ENCODE measurements at places on chromosomes 3 and 15.

DNA sequence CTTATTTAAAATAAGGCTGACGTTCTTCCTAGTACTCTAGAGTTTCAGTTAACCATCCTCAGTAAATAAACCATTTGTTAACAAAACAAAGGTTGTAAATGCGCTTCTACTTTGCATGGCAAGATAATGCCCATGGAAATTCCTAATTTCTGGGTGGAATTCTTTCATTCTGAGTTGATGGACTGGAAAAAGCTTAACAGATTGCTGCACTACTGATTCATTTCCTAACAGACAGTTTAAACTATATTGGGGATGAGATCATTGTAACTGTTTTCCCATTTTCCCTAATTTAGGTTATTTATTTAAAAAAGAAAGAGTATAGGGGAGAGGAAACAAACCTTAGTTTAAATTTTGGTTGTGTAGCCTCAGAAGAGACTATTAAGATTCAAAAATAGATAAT lies 342.2 kb downstream of the NLGN1 start:
- no peak for DNase-seq

GRCh38 chr3:29090912-29091597 lies 189.8 kb upstream of the RBMS3 start:
- no peak for DNase-seq

DNA sequence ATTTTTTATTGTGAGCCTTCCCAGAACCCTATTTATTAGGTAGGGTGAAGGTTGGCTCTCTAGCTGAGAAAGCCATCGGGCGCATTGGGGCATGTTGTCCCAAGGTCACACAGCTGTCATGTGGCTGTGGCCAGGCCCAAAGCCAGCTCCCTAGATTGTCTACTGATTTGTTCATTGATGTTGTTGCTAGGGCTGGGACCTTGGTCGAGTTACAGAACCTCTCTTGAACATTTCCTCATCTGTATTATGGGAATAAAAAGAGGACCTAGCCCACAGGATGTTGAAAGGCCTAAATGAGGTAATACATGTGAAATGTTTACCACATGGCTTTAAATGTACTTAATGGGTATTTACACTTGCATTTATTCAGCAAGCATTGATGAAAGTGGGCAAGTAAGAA lies 252.5 kb downstream of the SUCLG2 start:
- DNase-seq = no peak

DNA sequence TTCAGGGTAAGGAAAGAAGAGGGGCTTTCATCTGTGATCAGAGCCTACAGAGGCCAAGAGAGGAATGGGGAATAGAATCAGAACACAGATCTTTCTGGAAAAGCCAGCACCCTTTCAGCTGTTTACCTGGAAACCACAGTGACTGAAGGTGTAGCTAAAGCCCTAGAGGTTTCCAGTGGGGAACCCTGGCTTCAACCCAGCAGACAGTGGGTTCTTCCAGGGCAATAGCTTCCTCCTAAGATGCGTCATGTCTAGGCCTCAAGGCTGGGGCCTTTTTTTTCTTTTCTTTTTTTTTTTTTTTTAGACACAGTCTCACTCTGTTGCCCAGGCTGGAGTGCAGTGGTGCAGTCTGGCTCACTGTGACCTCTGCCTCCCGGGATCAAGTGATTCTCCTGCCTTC lies 3.1 kb upstream of the CPNE9 start:
- DNase-seq = no peak

DNA sequence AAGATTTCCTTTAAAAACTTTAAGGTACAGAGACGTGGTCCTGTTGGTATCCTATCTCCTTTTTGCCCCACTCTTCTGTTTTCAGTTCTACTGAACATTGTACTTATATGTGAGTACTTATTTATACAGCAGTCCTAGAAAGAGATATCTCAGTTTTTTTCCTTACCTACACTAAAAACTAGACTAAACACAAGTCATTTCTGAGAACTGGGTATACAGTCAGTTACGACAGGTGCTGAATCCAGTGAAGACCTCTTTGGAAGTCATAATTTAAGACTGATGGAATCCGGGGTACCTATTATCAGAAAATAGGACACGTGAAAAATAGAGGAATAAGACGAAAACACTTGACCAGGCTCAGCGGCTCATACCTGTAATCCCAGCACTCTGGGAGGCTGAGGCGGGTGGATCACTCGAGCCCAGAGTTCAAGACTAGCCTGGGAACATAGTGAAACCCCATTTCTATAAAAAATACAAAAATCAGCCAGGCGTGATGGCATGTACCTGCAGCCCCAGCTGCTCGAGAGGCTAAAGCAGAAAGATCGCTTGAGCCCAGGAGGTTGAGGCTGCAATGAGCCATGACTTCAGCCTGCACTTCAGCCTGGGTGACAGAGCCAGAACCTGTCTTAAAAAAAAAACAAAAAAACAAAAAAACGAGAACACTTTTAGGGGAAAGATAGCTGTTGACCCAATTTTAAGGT lies 76.3 kb downstream of the KLHL25 start:
- DNase-seq = no peak

DNA sequence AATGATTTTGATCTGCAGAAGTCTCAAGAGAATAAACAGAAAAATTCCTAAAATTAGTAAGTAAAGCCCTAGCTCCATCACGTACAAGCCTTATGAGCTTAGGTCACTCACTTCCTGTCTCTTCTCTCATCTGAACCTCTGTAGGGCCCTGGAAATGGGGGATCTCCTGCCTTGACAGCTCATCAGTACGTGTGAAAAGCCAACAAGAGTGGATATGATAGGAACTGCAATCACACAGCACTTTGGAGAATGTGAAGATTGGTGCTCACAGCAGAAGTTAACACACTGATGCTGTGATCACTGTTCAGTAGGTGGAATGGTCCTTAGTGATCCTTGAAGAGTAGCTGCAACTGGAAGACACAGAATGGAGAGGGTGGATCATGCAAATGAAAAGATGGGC lies 27.8 kb upstream of the ALDH1L1 start:
- DNase-seq = no peak

- DNase-seq = no peak
Observed at GRCh38 chr15:99118801-99119546, 14.1 kb downstream of the SYNM start.

DNA sequence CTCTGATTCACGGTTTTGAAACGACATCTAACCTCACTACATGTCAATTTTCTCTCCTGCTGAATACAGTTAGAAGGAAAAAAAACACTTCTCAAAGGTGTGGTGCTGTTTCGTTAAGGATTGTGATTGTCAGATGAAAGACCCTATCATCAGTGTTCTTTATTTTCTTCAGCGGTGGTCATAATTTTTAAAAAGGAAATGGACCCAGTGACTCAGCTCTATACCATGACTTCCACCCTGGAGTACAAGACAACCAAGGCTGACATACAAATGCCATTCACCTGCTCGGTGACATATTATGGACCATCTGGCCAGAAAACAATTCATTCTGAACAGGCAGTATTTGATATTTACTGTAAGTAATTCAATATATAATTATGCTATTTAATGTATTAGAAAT lies 167.8 kb downstream of the ALCAM start:
- DNase-seq = no peak

GRCh38 chr15:56244811-56245576 lies 1.3 kb upstream of the RFX7 start:
- DNase-seq = peak; percentile 27

DNA sequence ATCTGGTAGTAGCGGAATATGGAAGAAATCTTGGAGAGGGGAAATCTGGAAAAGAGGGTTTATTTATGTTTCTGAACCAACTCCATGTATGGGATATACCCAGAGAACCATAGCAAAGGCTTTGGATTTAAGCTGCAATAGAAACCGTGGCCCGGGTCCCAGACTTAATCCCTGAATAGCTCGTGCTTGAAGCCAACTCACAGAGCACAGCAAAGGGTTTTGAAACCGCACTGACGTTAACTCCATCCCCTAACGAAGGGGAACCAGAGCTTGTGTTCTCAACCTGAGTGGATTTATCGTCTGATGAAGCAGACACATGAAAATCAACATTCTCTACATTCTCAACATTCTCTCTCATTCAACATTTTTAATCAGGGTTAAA lies 154.6 kb downstream of the APBA2 start:
- DNase-seq = no peak

DNA sequence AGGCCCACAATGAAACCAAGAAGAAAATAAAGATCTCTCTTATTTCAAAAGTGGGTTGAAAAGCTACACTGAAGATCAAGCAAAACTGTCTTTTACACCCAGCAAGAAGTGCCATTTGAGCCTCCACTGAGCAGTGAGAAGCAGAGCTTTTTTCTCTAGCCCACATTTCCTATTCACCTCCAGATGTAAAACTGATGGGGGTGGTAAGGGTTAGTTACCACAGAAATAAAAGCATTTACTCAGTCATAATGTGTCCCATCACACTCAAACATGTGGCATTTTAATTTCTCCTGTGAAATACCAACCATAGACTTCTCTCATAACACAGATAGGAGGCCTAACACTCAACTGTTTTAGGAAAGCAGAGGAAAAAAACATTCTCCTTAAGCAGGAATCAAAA lies 21.0 kb downstream of the IFT57 start:
- no peak for DNase-seq

DNA sequence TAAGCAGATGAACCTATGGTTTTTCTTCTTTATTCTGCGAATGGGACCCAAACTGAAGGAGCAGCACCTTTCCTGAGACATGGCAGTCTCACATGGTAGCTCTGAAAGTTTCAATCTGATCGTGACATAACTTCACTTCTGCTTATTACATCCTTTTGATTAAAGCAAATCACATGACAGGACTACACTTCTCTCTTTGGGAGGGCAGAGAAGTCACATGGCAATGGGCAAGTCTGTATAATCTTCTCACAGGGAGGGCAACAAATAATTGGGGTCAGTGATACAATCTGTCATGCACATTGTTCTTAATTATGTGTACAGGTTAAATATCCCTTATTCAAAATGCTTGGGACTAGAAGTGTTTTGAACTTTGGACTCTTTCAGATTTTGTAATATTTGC lies 21.6 kb downstream of the NCBP2 start:
- no peak for DNase-seq

- DNase-seq = no peak
Observed at GRCh38 chr15:101376615-101377395, 81.8 kb upstream of the SNRPA1 start.

DNA sequence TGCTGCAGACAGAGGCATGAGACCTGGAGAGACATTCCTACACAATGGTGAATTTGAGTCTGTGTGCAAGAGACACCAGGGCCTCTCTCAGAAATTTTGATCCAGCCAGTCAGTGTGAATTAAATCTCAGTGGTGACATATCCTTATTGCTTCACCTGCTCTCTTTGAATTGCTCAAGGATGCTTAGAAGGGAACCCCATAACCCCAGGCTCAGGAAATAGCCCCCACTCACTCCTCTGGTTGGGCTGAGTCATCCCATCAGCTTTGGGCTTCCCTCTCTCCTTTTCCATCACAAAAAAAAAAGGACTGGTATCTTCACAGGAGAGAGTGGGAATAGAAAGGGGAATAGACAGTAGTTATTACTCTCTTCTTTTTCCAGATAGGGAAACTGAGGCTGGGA lies 33.0 kb upstream of the LARS2 start:
- DNase-seq = no peak

DNA sequence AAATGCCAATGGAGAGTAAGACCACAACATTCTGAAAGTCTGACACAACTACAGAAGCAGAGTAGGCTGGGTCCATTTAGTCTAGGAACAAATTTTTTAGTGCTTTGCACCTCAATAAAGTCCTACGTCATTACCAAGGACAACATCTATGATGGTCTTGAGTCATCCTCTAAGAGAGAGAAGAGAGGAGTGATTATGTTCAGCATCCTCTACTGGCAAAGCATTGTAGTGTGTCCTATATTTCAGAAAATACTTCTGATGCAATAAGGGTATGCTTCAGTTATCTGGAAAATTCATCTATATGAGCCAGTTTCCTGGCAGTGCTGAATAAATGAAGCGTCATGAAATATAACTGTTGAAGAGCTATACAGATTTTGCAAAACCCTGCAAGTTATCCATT lies 95.6 kb downstream of the P2RY1 start:
- no peak for DNase-seq

DNA sequence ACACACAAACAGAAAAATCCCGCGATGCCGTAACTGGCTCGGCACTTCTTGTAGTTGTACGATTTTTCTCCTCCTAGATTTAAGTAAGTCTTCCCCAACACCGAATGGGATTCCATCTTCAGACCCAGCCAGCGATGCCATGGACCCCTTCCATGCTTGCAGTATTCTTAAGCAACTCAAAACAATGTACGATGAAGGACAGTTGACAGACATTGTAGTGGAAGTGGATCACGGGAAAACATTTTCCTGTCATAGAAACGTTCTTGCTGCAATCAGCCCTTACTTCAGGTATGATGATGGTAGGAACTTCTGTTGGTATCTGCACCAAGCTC lies 763 bp downstream of the KBTBD8 start:
- no peak for DNase-seq

GRCh38 chr3:18743761-18744160 lies 318.6 kb upstream of the SATB1 start:
- DNase-seq = no peak

GRCh38 chr3:51819709-51820406 lies 40.8 kb upstream of the IQCF6 start:
- no peak for DNase-seq

DNA sequence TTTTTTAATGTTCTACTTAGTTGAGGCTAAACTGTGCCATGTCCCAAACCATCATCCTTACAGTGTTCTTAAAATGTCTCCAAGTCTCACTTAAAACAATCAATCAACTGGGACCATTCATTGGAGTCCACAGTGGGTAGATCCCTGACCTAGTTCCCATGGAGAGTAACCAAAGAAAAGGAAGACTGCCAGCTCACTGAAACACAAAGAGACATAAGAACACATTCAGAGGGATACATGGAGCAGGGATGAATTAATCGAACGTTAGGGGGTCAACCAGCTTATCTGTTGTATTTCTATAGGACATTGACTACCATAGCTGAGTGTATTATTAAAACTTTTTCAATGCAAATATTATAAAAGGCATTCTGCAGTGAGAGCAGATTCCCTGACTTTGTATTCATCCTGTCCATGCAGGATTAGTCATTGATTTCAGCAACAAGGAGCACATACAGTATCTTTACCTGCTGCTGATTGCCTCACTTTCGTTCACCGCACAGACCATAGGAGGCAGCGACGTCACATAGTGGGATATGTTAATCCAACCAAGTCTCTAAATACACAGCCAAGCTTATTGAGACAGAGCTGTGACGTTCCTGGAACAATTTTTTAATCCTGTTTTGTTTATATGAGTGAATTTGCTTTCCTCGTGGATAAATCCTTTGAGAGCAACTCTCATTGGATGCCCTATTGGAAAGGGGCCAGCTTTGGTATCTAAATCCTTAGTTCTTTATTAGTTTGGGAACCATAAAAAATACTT lies 364.9 kb upstream of the RBMS3 start:
- DNase-seq = no peak

DNA sequence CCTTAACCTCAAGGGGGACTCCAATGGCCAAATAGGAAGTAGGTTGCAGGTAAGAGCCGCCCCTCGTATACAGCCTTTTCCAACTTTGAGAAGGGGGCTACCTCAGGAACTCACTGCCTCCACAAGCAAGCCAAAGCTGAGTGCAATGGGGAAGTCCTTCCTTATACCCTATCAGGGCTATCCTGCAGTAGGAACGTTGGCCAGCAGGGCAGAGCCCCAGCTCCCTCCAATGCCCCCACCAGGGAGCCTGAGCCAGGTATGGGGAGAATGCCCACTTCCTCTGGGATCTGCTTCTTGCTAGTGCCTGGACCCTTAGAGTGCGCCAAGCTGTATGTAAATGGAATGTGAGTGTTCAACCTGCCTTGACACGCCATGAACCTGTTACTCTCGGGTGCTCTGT lies 16.3 kb downstream of the CACNA2D2 start:
- no peak for DNase-seq
